NCI-H1436 treated with DMSO at 0.1 percent for 48 hours (cell line): ENCODE measurements at places on chromosomes 5 and 9.

GRCh38 chr9:29006628-29007027 is 1433.3 kb upstream of the C9orf72 start:
- DNase-seq = no peak

- no peak for DNase-seq
These were observed 72.6 kb upstream of the EQTN start for GRCh38 chr9:27369591-27369990.

DNA sequence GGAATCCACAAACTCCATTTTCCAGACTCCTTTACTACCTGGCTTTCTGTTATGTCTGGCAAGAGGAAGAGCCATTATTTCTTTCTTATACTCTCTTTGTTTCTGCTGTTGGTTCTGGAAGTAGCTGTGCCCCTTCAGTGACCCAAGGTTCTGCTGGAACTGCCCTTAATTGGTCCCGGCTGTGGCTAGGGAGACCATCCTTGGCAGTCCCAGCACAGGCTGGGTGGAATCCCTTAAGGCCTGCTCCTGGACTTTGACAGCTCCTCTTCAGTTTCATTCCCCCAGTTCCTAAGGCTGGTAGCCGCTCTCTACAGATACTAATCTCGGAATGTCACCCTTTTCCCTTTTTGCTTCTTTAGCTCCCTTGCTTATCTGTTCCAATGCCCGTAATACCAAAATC is 81.9 kb upstream of the GLIS3 start:
- no peak for DNase-seq

DNA sequence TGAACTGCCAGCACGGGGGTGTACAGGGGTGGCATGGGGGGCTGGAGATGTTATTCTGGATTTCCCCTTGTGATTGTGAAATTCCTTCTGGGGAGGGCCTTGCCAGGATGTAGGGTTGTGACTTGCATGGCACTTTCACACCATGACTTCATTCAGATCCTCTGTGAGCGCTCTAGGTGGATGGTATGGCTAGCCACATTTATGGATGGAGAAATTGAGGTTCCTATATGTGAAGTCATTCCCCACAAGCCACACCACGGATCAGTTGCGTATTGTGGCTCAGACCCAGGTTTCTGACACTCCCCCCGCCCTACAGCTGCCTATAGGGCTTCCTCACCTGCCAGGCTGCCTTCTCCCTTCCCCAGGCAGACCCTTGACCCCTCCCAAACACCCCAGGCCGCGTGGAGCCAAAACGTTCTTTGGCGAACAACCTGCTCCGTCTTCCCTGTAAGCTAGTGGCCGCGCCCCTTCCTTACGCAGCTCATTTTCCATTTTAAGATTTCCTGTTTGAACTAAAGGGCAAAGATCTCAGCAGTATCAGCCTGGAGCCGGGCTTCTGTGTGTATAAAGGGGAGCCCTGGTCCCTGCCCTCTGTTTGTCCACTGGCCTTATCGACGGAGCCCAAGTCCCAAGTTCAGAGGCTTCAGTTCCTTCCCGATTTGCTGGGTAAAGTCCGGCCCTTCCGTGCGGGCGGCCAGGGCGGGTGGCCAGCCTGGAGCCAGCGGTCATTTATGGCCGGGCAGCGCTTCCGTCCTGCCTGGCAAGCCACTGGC is 97.8 kb upstream of the KLF4 start:
- no peak for DNase-seq

DNA sequence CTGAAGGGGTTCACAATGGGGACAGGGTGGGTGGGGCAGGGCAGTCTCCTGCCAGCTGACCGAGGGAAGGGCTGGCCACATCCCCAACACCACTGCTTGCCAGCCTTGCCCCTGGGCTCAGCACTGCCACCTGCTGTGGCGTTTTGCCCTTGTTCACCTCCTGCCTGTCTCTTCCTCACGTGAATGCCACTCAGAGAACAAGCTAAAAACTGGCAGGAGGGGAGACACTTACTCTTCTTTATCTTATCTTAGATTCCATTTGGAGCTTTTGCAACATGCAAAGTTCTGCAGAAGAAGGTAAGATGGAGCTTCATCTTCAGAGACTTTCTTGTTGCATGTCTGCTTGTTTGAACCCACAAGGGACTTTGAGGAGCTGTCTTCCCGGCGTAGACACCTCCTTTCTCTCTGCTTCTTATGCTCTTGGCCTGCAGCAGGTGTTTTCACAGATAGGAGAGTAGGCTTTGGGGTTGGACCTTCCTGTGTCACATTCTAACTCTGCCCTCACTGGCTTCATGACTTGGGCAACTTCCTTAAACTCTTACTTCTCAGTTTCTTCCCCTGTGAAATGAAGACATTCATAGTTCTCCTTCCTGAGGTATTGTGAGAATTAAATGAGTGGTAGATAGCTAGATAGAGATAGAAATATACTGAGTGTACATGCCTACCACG is 4.1 kb downstream of the LRSAM1 start:
- no peak for DNase-seq

DNA sequence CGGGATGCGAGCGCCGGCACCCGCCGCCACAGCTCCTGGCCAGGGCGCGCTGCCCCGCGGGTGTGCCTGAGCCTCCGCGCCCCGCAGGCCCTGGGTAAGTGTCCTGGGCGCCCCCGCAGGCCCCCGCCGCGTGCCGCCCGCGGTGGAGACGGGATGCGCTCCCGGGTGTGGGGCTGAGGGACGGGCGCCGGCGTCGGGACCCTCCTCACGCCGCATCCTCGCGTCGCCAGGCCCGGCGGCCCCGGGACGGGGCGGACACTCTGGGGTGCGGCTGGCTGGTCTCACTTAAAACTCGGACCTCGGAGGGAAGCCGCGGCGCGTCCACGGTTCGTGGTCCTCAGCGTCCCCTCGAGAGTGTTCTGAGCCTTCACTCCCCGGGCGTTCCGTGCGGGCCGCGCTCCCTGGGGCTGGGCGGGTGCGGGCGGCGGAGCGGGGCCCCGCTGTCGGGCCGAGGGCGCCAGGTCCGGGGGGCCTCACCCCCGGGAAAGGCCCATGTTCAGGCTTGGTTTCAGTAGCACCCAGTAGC is 275 bp downstream of the AHRR start:
- DNase-seq = no peak

GRCh38 chr5:66582499-66583165 is 13.6 kb upstream of the MAST4 start:
- no peak for DNase-seq

GRCh38 chr9:15519831-15520230 is 9.1 kb upstream of the PSIP1 start:
- DNase-seq = no peak

GRCh38 chr5:143562935-143563334 is 159.4 kb upstream of the NR3C1 start:
- DNase-seq = no peak

GRCh38 chr5:138615461-138615860 is 40.3 kb upstream of the HSPA9 start:
- DNase-seq = no peak

GRCh38 chr5:65024681-65025080 is 256.0 kb downstream of the CWC27 start:
- no peak for DNase-seq

GRCh38 chr5:149210225-149210624 is 61.4 kb upstream of the AFAP1L1 start:
- DNase-seq = no peak

- no peak for DNase-seq
These were observed 40.0 kb downstream of the TMEM252 start for GRCh38 chr9:68500457-68501381.

DNA sequence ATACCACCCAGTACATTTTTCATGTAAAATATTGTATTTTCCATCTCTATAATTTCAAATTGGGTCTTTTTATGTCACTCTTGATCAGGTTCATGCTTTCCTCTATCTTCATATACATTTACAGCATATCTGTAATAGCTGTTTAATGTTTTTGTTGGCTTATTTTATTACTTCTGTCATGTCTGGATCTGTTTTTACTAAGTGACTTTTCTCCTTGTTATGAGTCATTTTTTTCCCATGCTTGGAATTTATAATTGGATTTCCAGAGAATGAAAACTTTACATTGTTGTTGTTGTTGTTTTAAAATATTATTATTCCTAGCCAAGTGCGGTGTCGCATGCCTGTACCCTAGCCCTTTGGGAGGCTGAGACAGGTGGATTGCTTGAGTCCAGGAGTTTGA is 5.6 kb upstream of the ADAMTS19 start:
- no peak for DNase-seq

- no peak for DNase-seq
These were observed 272.8 kb downstream of the CWC27 start for GRCh38 chr5:65041296-65042158.

DNA sequence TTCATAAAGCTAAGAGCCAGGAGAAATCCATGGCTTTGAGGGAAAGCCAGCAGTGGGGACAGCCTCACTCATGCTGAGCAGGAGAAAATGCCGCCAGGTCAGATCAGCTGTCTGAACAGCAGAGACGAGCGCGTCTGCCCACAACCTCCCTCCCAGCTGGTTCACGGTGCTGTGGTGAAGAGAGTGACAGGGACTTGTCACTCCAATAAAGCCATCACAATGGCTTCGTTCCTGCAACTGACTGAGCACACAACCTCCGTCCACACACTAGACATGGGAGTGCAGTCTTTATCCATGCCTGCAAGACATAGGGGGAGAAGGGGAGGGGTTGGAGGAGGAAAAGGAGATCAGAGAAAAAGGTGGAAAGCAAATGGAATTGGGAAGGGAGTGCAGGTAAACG is 206.9 kb downstream of the GABBR2 start:
- DNase-seq = no peak

- DNase-seq = no peak
These were observed 70.6 kb downstream of the DCP2 start for GRCh38 chr5:113047234-113047633.

- no peak for DNase-seq
These were observed 28.4 kb upstream of the LTC4S start for GRCh38 chr5:179765400-179765799.

DNA sequence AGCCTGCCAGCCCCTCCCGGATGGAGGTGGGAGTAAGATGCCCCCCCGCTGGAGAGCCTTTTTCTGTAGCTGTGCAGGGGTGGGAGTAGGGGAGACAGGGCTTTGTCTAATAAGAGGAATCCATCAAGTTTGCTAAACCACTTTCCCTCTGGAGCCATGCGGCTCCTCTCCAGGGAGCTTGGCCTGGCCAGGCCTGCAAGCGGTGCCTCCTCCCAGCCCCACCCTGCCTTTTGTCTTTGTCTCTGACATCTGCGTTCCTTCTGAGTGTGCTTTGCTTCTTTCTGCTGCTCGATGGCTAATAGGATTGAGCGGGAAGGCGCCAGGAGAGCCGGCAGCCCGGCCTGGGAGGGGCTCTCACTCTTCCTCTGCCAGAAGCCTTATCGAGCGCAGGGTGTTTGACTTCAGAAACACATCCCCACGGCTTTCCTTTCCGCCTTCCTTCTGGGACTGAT is 26.7 kb upstream of the FCN1 start:
- DNase-seq = no peak

DNA sequence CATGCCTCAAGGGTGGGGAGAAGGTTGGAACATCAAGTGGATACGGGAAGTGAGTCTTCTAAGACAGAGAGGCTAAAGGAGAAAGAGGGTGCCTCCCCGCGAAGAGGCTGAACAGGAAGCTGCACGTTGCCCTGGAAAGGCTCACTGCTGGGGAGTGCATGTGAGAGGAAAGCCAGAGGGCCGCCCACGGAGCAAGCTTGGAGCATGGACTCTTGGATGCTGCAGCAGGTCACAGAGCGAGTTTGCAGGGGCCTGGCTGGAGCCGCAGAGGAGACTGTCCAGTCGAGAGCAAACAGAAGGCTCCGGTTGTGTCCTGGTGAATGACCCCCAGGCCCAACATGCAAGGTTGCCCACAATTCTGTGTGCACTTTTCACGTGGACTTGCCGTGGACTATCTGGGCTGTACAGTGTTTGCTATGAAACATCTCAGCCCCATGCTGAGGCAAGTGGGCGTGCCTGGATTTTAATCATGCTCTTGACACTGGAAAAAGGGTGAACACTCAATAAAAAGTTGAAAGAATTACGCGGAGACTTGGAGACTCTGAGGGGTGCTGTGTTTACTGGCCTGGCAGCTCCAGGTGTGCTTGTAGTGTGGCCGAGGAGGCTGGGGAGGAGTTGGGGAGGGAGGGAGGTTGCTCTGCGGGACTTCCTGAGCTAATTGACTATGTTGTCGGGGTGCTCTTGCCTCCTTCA is 54.5 kb upstream of the GARNL3 start:
- no peak for DNase-seq

GRCh38 chr5:643351-643801 is 31.2 kb downstream of the CEP72 start:
- peak; percentile 78 for DNase-seq

GRCh38 chr9:109459423-109459822 is 38.7 kb downstream of the PTPN3 start:
- DNase-seq = no peak

GRCh38 chr9:87898151-87898550 is 15.5 kb downstream of the SPATA31E1 start:
- DNase-seq = no peak

DNA sequence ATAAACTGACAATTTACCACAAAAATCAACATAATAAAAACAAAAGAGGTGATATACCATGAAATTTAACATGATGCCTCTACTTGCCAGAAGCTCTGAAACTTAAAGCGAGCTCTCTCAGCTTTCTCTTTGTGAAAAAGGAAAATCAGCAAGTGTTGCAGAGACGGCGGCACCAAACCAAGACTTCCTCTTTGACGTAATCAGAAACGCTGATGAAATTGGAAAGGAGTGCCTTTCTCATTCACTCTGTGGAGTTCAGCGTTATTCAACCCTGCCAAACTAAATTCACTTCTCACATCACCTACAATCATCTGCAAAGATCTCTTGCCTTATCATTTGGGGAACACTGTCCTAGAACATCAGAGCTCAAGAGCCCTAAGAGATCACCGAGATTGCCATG is 32.2 kb downstream of the ANXA6 start:
- no peak for DNase-seq

DNA sequence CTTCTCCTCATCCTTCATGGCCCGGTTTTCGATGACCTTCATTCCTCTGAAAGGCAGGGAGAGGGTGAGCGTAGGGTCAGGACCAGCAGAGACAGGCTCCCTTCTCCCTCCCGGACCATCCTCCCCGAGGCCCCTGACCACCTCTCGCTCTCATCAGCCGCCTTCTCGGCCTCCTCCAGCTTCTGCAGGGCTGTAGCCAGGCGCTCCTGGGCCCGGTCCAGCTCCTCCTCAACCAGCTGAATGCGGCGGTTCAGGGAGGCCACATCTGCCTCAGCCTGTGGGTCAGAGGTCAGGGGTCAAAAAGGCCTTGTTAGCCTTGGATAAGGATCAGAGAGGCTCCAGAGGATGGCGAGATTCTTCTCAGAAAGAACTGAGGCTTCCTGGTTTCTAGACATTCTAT is 4.2 kb downstream of the TPM2 start:
- DNase-seq = no peak

DNA sequence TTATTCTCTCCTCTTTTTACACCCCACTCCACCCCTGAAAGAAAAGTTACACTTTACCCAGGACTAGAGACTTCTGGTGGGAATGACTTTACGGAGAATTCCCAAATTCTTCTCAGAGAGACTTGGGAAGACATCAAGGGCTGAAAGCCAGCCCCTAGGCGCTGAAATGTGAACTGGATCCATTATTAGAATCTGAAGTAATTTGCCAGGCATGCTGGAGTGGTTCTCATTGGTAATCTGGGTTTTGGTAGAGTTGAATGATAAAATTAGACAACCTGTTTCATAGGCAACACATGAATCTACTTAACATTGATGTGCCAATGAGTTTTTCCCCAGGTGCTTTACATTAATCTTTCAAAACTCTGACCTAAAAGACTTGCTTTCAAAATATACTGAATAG is 324.8 kb downstream of the ADAMTS6 start:
- DNase-seq = no peak

- DNase-seq = no peak
These were observed 263.2 kb downstream of the PJA2 start for GRCh38 chr5:109146591-109146990.

GRCh38 chr9:72278959-72279358 is 86.0 kb downstream of the ZFAND5 start:
- no peak for DNase-seq

GRCh38 chr9:93081931-93082330 is 14.1 kb upstream of the CARD19 start:
- no peak for DNase-seq
